ENCODE measurements at places on chromosomes 4 and X.

- DNase-seq: no peak
These were observed 51.5 kb downstream of the CLDN22 start for GRCh38 chr4:183268556-183268955.

DNA sequence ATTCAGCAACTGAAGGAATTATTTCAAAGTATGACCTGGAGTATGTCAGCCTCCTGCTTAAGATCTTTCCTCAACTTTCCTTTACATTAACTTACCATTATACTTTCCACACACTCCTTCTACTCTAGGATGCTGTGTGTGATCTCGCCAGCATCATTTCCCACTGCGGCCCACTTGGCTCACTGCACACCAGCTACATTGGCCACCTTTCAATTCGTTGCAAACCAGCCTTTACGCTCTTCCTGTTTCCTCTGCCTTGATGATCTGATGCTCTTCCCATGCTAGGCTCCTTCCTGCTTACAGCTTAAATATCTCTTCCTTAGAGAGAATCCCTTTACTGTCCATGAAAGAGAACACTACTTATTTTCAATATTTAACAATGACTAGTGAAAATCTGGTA, 95.1 kb downstream of the GPM6A start:
- DNase-seq: no peak

GRCh38 chr4:156764145-156764544, 207.5 kb downstream of the PDGFC start:
- DNase-seq: no peak

- no peak for DNase-seq
These were observed 117.9 kb downstream of the INPP4B start for GRCh38 chr4:142728233-142728632.

DNA sequence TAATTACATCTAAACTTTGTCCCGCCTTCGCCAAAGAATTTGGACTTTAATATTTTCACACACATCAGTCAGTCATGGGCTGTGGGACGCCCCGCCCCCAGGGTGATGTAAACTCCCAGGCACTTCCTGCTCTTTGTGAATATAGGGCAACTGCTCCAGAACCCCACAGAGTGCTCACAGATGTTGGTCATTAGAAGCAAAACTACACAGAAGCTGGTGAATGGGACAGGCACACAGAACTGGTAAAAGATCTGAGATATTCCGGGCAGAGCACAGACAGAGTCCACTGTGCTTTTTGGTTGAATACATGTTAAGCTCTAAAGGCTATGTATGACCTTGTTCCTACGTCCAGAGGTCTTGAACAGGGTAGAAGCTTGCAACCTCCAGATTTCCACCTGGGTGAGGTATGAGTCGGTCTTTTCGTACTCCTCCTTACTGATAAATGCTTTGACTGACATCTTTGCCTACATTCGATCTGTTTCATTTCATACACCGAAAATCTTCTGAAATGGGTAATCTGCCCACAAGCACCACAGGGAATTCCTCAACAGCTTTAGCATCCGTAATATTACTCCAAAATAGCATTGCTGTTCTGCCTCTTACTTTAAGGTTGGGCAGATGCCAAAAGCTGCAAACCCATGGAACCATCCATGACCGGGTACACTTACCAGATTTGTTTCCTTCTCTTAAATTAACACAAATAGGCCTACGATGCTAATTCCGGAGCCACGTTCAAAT, 144.6 kb downstream of the AMELX start:
- DNase-seq: no peak

DNA sequence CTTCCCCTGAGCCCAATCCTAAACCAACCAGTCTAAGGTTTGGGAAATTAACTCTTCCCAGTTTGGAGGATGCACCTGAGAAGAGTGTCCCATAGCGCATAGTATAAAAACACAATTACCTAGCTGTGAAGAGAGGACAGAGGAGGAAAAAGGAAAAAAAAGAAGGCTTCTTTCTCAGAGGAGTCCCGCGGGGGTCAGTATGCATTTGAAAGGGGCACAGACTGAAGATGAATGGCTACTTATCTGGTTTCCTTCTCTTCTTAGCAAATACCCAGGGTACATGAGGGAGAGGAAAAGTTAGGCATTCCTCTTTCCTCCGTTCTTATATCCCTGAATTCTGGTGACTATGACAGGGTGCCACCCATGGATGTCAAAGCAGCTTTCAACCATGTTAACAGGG, 96.9 kb downstream of the TMEM47 start:
- DNase-seq: no peak

DNA sequence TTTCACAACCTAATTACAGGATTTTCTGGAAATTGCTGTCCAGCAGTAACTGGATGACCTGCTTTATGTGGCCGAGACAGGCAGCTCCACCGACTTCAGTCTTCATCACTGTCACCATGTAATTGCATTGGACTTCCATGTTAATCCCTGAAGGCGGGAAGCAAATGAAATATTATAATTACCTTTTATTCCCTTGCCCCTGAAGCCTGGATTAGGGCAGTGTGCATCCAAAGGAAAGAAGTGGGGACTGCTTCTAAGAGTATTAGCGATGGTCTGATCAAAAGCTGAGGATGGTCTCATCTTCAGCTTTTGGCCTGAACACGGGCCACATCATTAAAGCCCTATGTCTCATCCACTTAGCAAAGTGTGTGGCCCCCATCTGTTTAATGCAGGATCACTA, 311.6 kb upstream of the GALNT7 start:
- no peak for DNase-seq

DNA sequence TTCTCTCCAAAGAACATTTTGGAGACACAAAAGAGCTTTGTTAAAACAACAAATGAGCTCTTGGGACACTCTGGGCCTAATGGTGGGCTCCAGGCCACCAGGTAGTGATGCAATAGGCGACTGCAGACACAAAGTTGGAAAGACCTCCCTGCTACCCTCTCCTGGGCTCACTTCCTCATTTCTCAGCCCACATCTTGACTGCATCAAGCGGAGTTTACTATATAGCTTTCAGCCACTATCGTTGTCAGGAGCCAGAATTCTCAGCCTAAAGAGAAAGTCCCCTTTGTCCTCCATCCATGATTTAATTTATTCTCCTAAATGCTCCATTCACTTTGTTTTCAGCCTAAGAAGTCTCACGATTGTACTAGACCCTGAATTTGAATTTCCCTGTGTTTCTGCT, 114.9 kb downstream of the EFHC2 start:
- no peak for DNase-seq

GRCh38 chr4:113303315-113303714, 253.9 kb downstream of the ANK2 start:
- no peak for DNase-seq

All from stimulated activated CD8-positive, alpha-beta memory T cell treated with anti-CD3 and anti-CD28 coated beads, Interleukin-4, amount 100 ng/mL, for 4 hours (primary cell).